ENCODE measurements at places on chromosomes 3 and 15.

DNA sequence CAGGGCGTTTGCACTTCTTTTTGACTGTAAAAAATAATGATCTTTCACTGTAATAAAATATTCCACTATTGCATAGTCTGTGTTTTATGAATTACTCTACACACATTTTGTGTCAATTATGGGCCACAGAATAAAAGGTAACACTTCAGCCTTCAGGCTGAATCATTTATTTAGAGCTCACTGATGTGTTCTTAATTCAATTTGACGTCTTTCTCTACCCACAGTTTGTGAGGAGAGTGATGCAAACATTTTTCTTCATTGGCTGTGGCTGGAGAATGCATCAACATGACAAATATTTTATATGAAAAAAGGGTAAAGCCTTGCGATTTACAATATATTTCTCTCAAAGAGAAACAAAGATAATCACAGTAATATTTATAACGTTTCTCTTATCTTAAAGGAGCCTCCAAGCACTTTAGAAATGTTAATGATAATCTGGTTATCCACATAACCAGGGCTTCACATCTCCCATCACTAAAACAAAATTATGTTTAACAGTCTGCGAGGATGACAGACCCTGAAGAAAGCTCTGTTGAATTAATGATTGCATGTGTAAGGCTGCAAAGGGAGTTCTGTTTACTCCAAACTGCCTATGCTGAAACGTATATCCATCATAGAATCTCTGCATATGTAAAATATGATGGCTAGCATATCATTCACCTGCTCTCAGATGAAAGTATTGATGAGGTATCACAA is 951.3 kb downstream of the ZPLD1 start:
- peak; percentile 15 for DNase-seq

DNA sequence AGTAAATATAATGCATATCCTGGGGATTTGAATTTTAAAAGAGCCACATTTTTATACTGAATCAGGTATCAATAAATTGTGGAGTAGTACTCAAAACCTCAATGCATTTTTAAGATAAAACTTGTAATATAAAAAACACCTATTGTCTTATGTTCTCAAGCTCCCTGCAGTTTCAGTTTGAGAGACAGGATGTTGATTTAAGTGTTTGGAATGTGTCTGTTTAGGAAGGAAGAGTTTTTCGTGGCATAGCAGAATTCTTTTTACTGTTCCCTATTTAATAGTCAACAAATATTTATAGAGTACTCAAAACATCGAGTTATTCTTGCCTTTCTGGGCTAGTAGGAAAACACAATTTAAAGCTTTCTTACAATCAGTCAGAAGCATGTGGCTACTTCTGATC is 146.1 kb upstream of the BCHE start:
- DNase-seq = peak; percentile 4

DNA sequence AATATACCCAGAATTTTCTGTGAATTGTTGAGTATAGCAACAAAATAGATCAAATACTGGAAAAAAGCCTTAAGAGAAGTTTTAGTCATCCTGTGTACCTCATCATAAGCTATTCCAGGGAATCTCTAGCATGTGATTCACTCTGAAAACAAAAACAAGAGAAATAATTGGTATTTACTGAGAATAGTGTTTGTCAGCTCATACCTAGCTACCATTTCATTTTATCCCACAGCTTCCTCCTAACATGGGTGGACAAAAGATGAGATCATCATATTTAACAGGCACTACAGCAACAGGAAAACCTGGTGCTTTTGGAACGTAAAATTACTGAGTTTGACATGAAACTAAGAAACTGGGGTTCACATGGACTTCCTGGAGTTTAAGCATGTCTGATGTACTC is 753.5 kb upstream of the NECTIN3 start:
- peak; percentile 38 for DNase-seq

- peak; percentile 68 for DNase-seq
Measured at GRCh38 chr3:74624301-74624700, 9.8 kb upstream of the CNTN3 start.

- DNase-seq = no peak
Measured at GRCh38 chr3:186644683-186645082, 4.5 kb downstream of the FETUB start.

DNA sequence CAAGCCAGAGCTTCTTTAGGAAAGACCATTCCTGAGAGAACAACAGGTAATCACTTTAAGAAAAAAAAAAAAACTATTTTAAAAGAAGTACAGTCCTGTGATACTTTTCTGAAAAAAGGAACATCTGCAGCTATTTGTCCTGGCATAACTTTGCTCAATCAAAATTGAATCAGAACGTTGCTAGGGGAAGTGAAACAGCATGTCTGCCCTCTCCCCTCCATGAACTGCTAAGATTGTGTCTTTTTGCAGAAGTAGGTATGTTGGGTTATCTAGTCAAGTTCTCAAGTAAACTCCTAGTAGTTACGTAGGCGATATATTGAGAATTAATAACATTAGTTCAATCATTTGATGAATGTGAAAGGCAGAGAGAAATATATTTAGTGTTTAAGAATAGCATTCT is 1013.3 kb downstream of the TUSC7 start:
- no peak for DNase-seq

GRCh38 chr15:51889486-51889885 is 60.0 kb downstream of the TMOD3 start:
- no peak for DNase-seq

DNA sequence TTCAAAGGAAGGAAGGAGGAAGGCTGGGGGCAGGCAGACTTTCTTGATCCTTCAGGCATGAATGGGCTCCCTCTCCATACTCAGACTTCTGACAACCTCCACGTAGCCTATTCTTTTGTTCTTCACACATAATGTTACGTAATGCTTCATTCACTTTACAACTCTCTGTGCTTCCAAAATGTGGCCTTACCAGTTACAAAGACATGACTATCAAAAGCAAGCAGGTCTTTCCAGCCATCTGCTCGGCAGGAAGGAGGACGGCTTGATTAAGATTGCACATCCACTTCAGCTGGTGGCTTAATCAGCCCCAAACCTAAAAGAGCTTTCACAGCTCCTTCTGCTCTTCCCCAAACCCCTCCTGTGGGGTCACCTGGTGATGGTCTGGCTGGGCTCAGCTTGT is 263.2 kb downstream of the XXYLT1 start:
- no peak for DNase-seq

- DNase-seq = no peak
Measured at GRCh38 chr3:44955917-44956316, 20.1 kb downstream of the ZDHHC3 start.

- no peak for DNase-seq
Measured at GRCh38 chr15:72724028-72724427, 38.0 kb downstream of the BBS4 start.

GRCh38 chr15:74842581-74843444 is at the start of gene ULK3:
ULK3 (minus strand) TSS chr15:74843156; CDS start chr15:74843105, 51 bp downstream.
- DNase-seq = peak; percentile 96

- peak; percentile 32 for DNase-seq
Measured at GRCh38 chr3:72177075-72178050, 392.4 kb upstream of the PROK2 start.

DNA sequence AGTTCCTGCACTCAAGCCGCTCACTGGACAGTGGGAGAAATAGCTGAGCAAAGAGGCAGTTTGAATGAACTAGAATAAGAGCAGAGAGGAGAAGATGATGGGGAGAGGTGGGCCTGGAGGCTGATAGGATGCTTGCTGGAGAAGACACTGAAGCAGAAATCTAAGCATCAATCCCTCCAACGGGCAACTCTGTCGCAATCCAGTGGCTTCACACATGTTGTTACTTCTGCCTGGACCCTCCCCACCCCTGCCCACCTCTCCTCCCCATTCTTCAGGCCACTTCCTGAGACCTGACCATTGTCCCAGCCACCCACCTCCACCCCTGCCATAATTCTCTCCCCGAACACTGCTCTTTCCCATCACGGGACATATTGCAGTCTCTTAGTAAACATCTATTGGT is 76.0 kb downstream of the SRGAP3 start:
- DNase-seq = no peak

- DNase-seq = no peak
Measured at GRCh38 chr15:26674467-26674866, 98.4 kb downstream of the GABRB3 start.

GRCh38 chr3:141355242-141355641 is 13.1 kb upstream of the ZBTB38 start:
- DNase-seq = no peak

DNA sequence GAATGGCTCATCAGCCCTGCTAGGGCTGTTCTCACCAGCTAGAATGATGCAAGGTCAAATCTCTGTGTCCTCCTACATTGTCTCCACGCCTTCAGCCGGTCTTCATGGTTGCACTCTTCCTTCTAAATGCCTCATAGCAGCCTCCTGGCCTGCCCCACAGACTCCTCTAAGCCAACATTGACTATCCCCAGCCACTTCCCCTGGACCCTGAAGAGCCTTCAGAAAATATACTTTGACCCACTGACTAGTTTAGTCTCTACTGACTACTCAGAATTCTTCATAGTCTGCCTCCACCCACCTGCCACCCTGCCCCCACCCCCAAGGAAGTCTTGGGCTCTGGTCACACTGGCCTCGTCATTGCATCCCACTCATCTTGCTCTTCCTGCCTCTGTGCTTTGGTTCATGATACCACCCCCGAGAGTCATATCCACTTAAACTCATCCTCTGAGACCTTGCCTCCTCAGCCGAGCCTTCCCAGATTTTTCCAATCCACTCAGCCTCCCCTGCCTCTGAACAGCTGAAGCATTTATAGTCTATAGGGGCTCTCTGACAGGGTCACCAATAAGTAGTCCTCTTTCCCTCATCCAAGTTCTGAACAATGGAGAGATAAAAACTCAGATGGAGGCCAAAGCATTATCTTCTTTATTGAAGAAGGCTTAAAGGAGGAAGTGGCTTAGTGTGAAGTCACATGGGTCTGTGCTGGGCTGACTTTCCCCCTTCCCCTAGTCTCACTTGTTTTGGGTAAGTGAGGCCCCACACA is 9.5 kb upstream of the DOCK3 start:
- DNase-seq = no peak

DNA sequence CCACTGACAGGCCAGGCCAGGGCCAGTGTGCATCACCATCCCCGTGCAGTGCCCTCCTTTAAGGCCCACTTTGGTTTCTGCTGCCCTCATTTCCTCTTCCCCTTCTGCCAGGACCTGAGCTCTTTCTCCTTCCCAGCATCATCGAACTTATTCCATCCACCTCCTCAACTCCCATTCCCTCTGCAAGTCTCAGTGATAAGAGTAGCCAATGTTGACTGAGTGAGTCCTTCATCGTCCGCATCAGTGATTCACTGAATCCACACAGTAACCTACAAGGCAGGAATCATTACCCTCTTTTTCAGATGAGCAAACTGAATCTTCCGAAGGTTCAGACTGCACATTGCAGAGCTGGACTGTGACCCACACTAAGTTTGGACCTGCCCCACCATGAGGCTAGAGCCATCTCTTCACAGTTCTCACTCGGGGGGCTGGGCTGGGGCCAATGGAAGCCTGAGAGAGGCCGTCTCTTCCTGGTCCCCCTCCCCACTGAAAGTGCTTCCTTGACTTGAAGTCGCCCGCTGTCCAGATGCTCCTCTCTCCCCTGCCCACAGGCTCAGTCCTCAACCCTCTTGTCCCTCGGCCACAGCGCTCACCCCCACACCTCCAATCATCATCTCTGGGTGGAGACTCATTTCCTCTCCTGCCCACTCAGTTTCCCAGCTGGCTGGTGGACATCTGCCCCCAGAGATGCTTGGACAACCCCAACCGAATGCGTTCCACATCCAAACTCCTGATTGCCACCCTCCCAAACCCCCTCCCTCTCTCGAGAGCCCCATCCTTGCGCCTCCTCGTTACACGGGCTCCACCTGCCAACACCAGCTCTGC is 15.2 kb upstream of the ANPEP start:
- DNase-seq = no peak

- DNase-seq = no peak
Measured at GRCh38 chr15:67202991-67203390, 51.5 kb downstream of the AAGAB start.

GRCh38 chr15:39511916-39512260 is 69.0 kb upstream of the THBS1 start:
- no peak for DNase-seq

- no peak for DNase-seq
Measured at GRCh38 chr3:78086150-78086549, 1046.3 kb downstream of the ROBO2 start.

- no peak for DNase-seq
Measured at GRCh38 chr3:113638910-113639309, 57.5 kb downstream of the USF3 start.

Measured in astrocyte of the hippocampus (primary cell).